ENCODE measurements at places on chromosomes 2 and 18. TPM values are rescaled to one million over a fixed set of nuclear protein-coding genes. Genes with fewer than 3 reads are reported as not detected.

GRCh38 chr2:37377187-37377532 lies 32.7 kb downstream of the QPCT start:
- no peak for DNase-seq

Gene CD207
- total RNA-seq = not detected

- no peak for DNase-seq
Observed at GRCh38 chr2:127932199-127932876, 46.6 kb upstream of the AMMECR1L start.

DNA sequence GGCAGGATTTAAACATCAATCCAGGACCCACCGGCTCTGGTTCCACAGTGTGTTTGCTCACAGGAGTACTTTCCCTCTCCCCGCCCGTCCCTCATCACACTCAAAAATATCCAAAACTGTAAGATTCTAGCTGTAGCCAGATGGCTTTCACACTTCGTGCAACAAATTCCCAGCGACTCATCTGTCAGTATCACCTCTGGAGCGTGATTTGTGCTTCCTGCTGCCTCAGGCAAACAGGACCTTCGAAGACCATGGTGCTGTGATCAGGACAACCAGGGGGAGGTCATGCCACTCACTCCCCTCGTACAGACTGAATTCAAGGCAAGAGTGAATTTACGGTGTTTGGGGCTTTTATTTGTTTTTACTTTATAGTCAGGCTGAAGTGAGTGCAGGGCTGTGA lies 154.5 kb upstream of the PID1 start:
- no peak for DNase-seq

DNA sequence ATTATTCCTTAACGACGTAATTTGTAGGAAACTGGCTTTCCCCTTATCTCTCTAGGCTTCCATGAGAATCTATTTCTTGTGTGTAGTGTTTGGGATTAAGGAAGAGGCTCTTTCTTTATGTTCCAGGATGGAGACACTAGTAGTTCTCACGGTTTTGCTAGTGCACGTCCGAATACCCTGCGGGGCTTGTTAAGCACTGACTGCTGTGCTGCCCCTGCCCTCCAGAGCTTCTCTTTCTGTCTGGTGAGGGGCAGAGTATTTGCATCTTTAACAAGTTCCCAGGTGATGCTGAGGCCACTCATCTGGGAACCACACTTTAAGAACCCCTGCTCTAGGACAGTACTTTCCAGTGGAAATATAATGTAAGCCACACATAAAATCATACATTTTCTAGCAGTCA lies 76.4 kb downstream of the SPATS2L start:
- no peak for DNase-seq

Measured in neural crest cell (in vitro differentiated cells).